ENCODE measurements at places on chromosomes 7 and 10. TPM values are rescaled to one million over a fixed set of nuclear protein-coding genes. Genes with fewer than 3 reads are reported as not detected.

Gene TMEM270
- not detected for total RNA-seq

DNA sequence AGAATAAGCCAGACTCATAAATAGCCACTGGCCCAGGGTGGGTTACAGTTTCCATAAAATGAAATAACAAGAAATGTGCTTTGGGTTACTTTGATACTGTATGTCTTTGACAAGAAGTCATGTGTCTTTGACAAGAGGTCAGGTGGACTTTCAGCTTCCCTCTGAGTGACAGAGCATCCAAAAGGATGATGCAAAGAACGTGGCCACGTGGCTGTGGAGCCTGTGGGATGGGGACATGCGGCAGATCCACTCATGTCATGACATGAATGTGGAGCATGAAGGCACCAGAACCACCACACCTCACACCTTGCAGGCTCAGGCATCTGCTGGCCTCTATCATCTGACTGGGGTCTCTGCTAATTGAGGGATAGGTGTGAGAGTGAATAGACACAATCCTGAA, 37.1 kb upstream of the CUX1 start:
- no peak for DNase-seq

GRCh38 chr7:91355695-91356435, 91.6 kb downstream of the FZD1 start:
- no peak for DNase-seq

DNA sequence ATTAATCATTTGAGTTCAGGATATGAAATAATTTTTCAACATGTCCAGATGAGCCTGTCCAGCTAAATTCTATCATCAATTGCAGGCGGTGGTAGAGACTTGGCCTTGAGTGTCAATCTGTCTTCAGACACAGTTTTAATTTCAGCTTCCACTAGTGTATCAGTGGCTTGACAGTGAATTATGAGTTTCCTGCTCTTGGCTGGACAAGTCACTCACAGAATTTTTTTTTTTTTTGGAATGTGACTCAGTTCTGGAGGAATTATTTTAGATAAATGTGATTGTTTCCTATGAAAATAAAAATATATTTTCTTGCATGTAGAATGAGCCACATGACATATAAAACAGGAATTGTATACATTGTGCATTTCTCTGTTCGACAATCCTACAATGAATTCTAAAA, 319.9 kb upstream of the AKR1E2 start:
- peak; percentile 84 for DNase-seq

Gene MGMT
- 5.7 TPM for total RNA-seq

Gene FRMPD2
- under 0.01 TPM for total RNA-seq

Gene TEX36
- total RNA-seq, result not detected

DNA sequence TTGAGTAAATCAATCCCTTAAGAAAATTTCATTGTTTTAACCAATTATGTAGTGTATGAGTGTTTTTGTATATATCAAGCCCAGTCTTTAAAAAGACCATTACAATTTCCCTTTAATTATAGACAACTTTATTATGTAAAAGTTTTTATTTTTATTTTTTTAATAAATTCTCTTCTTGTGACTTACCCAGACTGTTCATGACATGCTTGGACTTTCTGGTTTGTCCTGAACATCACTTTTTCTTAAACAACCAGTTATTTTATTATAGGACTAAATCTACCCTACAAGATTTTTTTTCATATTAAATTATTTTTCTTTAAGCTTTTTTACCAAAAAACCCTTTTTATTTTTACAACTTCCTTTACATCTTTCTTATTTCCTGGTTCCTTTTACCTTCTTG, 410.4 kb downstream of the ATRNL1 start:
- no peak for DNase-seq

Gene HTR5A
- total RNA-seq, result not detected

DNA sequence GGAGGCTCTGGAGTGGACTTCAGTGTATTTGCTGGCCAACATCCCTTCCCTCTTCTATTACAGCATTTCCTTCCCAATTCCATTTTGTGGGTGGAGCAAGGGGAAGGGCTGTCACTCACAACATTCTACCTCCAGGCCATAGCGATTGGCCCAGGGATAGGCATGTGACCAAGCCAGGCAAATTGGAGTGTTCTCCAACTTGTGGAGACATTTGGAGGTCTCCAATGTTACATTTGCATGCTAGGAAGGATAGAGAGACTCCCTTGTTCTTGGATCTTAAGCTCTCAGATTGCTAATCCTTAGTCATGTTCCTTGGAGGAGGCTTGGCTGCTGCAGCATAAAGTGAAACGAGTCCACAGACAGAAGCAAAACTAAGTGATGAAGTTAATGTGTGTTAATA, 95.6 kb upstream of the KIF5B start:
- DNase-seq, result no peak

Gene ATOH7
- not detected for total RNA-seq

GRCh38 chr10:10798102-10798863, 219.4 kb upstream of the CELF2 start:
- DNase-seq, result no peak

Gene OR6B1
- total RNA-seq, result not detected

Gene ADCY1
- 0.44 TPM for total RNA-seq

DNA sequence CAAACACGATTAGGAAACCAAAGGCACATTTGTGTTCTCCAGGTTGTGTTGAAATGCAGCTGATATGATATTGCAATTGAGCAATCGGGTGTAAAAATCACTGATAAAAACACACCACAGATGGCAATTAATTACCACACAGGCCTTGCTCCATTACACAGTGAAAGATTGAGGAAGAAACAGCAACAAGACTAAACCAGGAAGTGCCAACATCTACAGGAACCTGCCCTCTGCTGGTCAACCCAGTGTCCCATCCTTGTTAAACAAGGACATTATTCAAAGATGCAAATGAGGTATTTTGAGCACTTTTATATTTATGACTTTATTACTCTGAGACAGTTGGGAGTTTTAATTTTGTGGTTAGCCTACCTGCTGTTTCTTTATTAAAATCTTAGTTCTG, 765.6 kb upstream of the GHITM start:
- DNase-seq, result no peak

DNA sequence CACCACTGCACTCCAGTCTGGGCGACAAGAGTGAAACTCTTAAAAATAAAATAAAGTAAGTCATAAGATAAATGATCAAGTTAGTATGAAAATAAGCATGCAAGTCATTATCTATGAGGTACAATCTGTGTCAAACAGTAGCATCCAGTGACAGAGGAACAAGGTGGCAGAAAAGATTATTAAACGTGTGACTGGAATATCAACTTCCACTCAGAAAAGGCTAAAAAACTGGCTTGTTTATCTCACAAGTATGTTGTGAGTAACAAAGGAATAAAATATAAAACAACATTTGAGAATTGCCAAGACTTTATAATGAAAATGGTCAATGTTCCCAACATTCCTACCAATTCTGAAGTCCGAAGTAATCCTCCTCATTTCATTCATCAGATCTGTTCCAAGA, 30.3 kb downstream of the ITGB1 start:
- no peak for DNase-seq

GRCh38 chr10:119893074-119893473, 544 bp downstream of the SEC23IP start:
- peak; percentile 9 for DNase-seq

Gene WIPF3
- not detected for total RNA-seq

DNA sequence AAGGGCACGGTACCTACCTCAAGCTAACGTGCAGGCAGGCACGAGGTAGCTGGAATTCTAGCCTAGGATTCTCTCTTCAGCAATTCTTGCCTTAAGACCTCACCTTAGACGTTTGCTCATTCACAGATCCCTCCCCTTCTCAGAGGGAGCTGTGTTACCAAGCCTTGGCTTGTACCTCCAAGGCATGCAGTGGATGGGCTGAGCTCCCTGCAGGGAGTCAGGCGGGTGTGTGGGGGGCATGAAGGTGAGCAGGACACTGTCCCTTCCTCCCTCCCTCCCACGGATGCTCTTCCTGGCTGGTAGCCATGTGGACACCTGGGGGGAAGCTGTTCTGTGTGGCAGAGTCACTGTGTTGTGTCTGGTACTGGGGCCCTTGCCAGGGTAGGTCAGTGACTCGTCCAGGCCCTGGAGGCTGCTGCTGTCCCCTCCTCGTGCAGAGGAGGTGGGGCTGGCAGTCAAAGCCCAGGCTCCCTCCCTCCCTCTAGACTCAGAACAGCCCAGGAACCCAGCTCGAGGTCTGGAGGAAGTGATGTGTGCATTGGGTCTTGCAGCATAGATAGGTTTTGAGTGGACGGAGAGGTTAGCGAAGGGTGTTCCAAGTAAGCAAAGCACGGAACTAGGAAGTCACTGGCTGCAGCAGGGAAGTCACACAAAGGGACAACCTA, 222.2 kb upstream of the SH2B2 start:
- peak; percentile 55 for DNase-seq

- peak; percentile 93 for DNase-seq
These were observed 150.0 kb downstream of the ZNF33B start for GRCh38 chr10:42488416-42488815.

DNA sequence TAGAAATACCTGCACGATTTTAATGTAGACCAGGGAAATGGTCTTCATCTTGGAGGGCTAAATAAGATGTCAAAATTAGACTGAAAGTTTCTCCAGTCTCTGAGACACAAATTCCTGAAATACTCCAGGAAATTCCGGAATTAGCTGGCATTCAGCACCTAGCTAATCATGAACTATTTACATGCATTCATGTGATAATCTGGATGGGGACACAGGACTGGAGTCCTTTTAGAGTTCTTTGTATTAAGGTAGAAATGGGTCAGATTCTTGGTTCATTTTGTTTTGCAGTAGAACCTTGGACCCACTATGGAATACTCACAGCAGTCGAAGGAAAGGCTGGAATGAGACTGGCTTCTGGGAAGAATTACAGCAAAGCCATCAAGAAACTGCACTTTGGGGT, 65.3 kb upstream of the MDFIC start:
- DNase-seq, result peak; percentile 37

DNA sequence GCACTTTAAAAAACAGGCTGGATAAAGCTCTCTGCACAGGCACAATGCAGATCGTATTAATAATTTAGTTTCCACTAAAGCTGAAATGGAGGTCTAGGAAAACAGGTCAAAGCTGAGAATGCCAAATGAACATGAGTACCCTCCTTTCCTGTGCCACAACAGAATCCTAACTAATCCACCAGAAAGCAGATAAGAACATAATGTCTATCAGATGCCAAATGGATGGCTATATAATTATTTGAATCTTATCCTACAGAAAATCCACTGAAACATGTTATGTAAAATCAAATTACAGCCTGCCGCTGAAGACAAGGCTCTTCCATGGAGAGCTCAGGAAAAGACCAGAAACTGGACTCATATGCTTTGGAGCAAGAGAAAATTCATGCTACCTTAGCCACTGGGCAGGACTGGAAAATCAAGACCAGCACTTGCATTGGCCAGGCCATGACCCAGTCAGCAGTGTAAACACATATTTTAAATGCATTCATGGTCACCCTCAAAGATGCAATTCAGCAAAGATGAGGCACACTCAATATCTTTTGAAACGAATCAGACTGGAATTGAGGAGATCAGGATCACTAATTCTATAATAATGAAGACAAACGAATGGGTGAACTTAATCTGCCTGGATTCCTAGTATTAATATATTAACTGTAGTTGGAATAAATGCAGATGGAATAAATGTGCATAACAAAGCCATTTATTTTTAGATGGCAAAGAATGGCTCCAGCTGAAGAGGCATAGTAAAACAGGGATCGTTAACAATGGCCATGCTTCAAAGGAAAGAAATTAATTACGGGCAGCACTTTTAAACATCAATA, 13.2 kb downstream of the ANK3 start:
- no peak for DNase-seq

Gene CTAGE4
- not detected for total RNA-seq

Data from lung microvascular endothelial cell (primary cell).